Pancreas (tissue), 10 donors: ENCODE measurements at places on chromosomes 13 and 19. TPM values are rescaled to one million over a fixed set of nuclear protein-coding genes. Genes with fewer than 3 reads are reported as not detected.
A peak's percentile ranks its signal among the peaks of the same experiment; 100 is the strongest.

The C3 gene
- 3,753 TPM for total RNA-seq

The CGB2 gene
- total RNA-seq: not detected

- H3K4me3 ChIP-seq: no peak overlapping the region
- H3K4me1 ChIP-seq: no peaks in the 10 kb centered on the region
- H3K27ac ChIP-seq: no peak overlapping the region
- no peak for DNase-seq
- peaks cover 15% of the 10 kb centered on the region for H3K36me3 ChIP-seq
Observed at GRCh38 chr19:36891768-36892357, 24.2 kb downstream of the ZNF829 start.

- H3K4me3 ChIP-seq: no peak overlapping the region
- H3K27me3 ChIP-seq: no peaks in the 10 kb centered on the region
- no peak for DNase-seq
- H3K27ac ChIP-seq: no peak overlapping the region
- no peaks in the 10 kb centered on the region for H3K4me1 ChIP-seq
Observed at GRCh38 chr13:32829676-32830335, 186.4 kb upstream of the KL start.

- no peaks in the 10 kb centered on the region for H3K4me1 ChIP-seq
- H3K27ac ChIP-seq: no peak overlapping the region
- no peaks in the 10 kb centered on the region for H3K27me3 ChIP-seq
- H3K36me3 ChIP-seq: no peaks in the 10 kb centered on the region
- DNase-seq: no peak
- no peak overlapping the region for H3K4me3 ChIP-seq
Observed at GRCh38 chr19:52640916-52641315, 2.8 kb upstream of the ZNF83 start.

- peak overlapping the region; percentile 26 for H3K27ac ChIP-seq
- no peaks in the 10 kb centered on the region for H3K27me3 ChIP-seq
- no peaks in the 10 kb centered on the region for H3K4me1 ChIP-seq
- H3K4me3 ChIP-seq: no peak overlapping the region
- H3K36me3 ChIP-seq: no peaks in the 10 kb centered on the region
- DNase-seq: no peak
Observed at GRCh38 chr19:13796301-13797057, 1.2 kb downstream of the ZSWIM4 start.

- DNase-seq: no peak
- H3K27me3 ChIP-seq: no peaks in the 10 kb centered on the region
- H3K27ac ChIP-seq: peak overlapping the region; percentile 84
- no peaks in the 10 kb centered on the region for H3K36me3 ChIP-seq
- peak overlapping the region; percentile 74 for H3K4me3 ChIP-seq
- peaks cover 23% of the 10 kb centered on the region for H3K4me1 ChIP-seq
Observed at GRCh38 chr13:79481685-79482052, 714 bp downstream of the NDFIP2 start.
